ENCODE measurements at places on chromosomes 2 and 18.
A peak's percentile ranks its signal among the peaks of the same experiment; 100 is the strongest.

DNA sequence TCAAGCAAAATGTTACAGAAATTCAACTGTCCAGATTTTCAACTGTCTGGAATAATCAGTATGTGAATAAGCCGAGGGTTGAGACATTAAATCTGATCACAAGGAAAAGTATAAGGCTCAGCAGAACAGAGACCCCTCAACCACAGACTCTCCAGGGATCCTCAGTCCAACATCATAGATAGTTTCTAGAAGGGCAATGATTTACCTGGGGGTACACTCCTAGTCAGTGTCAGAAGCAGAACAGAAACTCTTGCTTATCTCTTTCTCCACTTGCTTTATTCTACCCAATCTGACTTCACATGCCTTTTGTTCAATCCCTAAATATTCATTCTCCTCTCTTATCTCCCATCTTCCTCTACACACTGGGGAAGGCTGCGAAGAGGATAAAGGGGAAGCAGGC lies 36.4 kb downstream of the ICOS start:
- no peak for DNase-seq

- DNase-seq, result no peak
Observed at GRCh38 chr2:24086241-24086640, 1.6 kb upstream of the TP53I3 start.

DNA sequence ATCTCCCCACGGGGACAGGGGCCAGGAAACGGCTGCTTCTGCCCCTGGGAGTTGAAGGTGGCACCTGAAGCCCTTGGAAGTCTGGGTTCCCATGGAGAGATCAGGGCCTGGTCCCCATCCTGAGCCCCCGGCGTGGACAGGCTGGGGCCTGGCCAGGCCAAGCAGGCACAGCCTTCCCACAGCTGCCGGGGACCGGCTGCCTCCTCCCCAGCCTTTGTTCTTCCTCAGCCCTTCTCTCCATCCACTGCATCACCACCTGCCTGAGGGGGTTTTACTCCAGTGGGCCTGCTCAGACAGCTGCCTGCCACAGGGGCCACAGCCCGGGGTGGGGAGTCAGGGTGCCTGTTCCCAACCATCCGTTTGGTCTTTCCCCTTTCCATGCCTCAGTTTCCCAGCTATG lies 187.7 kb downstream of the INHBB start:
- DNase-seq, result no peak

- DNase-seq, result no peak
Observed at GRCh38 chr2:192091476-192091875, 103.3 kb downstream of the TMEFF2 start.

DNA sequence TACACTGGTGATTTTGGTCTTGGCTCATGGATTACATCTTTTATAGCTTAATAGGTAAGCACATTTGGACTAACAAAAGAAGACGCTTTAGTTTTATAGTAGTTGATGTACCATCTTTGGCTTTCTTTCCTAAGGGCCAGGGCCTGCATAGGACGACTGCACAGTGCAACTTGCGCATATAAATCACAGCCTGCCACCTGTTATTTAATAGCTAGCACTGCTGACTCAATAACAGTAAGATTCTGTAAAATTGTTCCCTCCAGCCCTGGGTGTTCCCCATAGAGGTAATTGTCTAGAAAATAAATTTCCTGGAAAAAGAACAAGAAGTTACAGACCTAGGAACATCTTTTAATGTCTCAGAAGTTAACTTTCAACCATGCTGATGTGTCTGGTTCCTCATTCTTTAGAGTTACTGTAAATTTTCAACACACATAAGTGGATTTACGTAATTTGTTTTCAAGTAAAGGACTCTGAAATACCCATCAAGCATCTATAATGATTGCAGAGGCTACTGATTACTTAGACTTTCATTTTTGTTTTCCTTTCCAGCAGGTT lies 594.2 kb upstream of the NXPH2 start:
- no peak for DNase-seq

DNA sequence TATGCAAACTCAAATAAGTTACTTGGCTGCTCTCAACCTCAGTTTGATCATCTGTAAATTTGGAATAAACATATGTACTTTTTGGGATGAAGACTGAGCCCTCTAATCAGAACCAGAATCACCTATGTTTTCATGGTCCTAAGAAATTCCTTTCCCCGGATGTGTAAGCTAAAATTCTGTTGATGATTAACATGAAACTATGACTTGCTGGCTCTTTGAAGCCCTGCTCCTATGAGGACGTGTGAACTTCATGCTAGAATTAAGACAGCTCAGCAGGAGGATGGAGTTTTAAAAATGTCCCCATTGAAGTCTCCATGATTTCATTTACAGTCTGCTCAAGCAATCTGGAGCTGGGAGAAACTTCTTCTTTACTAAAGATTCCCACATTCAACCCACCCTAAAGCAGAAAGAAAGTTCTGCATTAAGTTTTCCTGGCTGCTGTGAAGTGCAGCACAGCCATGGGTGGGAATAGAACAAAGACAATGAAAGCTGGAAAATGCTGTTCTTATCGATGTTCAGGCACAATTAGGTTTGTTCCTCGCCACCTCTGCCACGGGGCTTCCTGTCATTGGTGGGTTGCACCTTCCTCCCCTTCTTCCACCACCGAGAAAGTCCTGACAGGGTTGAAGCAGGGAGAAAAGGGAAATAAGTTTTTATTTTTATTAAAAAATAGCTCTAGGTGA lies 50.9 kb downstream of the ADCYAP1 start:
- no peak for DNase-seq

- peak; percentile 69 for DNase-seq
Observed at GRCh38 chr2:102251042-102251848, 60.1 kb upstream of the IL1RL1 start.

DNA sequence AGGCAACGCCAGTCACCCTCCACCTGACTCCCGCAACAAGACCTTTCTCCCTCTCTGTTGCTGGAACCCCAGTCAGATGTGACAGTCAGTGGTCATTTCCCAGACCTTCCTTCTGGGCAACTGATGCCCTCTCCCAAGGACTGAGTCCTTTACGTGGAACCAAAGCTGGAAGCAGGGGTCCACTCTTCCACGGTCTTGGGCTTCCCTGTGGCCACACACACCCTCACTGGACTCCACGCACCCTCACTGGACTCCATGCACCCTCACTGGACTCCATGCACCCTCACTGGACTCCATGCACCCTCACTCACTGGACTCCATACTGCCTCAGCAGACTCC lies 7.1 kb downstream of the PTMA start:
- no peak for DNase-seq

GRCh38 chr2:17445744-17446143 lies 72.5 kb downstream of the RAD51AP2 start:
- DNase-seq, result no peak

DNA sequence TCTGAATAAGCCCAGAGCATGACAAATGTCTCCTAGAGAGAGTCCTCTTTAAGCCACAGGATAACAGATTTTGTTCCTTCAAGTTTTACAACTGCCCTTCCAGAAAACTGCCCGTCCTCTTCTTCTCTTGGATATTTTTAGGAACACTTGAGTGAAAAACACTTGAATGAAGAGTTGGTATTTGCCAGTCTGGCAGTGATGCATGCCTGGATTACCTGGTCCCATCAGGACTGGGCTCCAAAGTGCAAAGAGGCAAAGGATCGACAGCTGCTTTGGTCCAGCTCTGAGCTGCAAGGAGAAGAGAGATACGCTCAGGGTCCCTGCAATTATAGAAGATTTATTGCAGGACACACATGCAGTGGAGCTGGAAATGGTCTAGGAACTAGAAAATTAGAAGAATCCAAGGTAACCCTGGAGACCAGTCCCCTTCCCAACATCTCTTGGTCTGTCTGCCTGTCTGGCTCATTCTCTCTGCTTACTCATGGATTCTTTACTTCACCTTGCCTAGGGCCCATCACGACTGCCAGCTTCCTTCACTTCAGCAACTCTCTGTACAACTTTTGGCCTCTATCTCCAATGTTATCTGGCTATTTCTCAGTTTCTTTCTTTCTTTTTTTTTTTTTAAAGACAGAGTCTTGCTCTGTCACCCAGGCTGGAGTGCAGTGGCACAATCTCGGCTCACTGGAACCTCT lies 112.1 kb upstream of the SIX2 start:
- DNase-seq, result no peak

DNA sequence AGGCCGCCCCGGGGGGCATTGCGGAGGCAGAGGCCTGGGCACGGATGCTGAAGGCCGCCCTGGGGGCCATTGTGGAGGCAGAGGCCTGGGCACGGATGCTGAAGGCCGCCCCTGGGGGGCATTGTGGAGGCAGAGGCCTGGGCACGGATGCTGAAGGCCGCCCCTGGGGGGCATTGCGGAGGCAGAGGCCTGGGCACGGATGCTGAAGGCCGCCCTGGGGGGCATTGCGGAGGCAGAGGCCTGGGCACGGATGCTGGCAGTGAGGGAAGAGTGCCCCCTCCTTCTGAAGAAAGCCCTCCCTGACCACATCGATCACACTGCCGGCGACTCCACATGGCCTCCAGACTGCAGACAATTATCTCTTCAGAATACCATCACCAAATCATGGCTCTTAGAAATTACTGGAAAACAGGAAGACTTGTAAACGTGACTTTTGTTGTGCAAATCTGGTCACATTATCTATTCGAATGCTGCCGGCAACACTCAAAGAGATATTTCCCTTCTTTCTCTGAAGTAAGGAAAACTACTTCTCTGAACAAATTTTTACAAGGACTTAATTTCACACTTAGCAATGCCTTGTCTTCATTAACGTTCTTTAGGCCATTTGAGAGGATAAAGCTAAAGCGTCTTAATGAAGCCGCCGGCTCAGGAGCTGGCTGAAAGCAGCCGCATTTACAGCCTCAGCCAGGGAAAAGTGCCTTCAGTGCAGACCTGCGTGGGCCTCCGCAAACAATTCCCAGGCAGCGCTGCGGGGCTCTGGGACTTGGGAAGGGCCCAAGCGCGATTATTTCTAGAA lies 18.1 kb upstream of the SNTG2 start:
- no peak for DNase-seq

GRCh38 chr2:41869542-41870264 lies 178.1 kb upstream of the PKDCC start:
- DNase-seq, result peak; percentile 73

DNA sequence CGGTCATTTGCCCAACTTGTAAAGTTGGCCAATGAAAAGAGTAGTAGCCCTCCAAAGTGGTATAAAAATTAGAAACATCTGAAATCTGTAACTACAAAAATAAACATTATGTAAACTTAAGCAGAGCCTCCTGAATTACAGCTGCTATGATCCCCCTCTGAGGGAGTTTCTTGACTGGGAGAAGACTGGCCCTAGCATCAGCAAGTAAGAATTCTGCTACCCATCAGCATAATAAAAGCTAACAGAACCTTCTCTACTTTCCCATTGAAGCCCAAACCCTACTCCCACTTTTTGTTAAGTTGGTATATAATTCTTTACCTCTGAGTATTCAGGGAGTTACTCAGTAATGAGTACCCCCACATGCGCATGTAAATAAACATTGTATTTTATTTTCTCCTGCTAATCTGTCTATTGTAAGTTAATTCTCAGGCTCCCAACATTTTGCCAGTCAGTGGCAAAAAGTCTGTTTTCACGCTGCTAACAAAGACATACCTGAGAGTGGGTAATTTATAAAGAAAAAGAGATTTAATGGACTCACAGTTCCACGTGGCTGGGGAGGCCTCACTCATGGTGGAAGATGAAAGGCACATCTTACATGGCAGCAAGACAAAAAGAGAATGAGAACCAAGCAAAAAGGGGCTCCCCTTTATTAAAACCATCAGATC lies 71.3 kb downstream of the MYL12B start:
- DNase-seq, result no peak

- no peak for DNase-seq
Observed at GRCh38 chr18:8333961-8334360, 275.3 kb upstream of the RAB12 start.

GRCh38 chr2:38750011-38750890 lies 910 bp downstream of the SRSF7 start:
- peak; percentile 64 for DNase-seq

- no peak for DNase-seq
Observed at GRCh38 chr2:32977228-32977758, 30.5 kb downstream of the LTBP1 start.

DNA sequence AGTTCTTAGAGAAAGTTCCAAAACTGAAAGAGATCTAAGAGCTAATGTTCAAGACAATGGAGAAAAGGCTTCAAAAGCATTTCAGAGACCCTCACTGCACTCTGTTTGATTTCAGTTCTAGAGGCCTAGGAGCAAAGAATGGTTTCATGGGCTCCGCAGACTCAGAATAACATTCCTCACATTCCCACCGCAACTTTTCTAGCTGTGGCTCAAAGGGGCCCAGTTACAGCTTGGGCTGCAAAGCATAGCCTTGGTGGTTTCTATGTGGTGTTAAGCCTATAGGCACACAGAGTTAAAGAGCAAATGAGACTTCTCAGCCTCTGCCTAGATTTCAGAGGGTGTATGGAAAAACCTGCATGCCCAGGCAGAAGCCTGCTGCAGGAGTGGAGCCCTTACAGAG lies 73.0 kb downstream of the FSIP2 start:
- no peak for DNase-seq

GRCh38 chr2:138324068-138324771 lies 177.3 kb upstream of the SPOPL start:
- no peak for DNase-seq

- no peak for DNase-seq
Observed at GRCh38 chr2:11495844-11496681, 30.1 kb upstream of the E2F6 start.

- DNase-seq, result no peak
Observed at GRCh38 chr2:238874330-238875050, 26.6 kb downstream of the TWIST2 start.

GRCh38 chr2:173151671-173152401 lies 76.2 kb downstream of the MAP3K20 start:
- DNase-seq, result no peak

Data from CD4-positive, alpha-beta T cell treated with Interleukin-10 for 1 hour (primary cell).